ENCODE measurements at places on chromosomes 4 and X. TPM values are rescaled to one million over a fixed set of nuclear protein-coding genes. Genes with fewer than 3 reads are reported as not detected.
A peak's percentile ranks its signal among the peaks of the same experiment; 100 is the strongest.

GRCh38 chrX:137178392-137178791 is 144.6 kb upstream of the GPR101 start:
- no peaks in the 10 kb centered on the region for H3K36me3 ChIP-seq
- H3K27ac ChIP-seq, result no peak overlapping the region
- H3K4me3 ChIP-seq, result no peak overlapping the region
- H3K27me3 ChIP-seq, result no peaks in the 10 kb centered on the region
- no peak for DNase-seq

The GPC3 gene
- 45.5 TPM for total RNA-seq

- H3K4me3 ChIP-seq, result no peak overlapping the region
- no peaks in the 10 kb centered on the region for H3K4me1 ChIP-seq
- no peaks in the 10 kb centered on the region for H3K27me3 ChIP-seq
- H3K27ac ChIP-seq, result no peak overlapping the region
- no peaks in the 10 kb centered on the region for H3K36me3 ChIP-seq
Observed at GRCh38 chrX:72470117-72470516, 102.5 kb downstream of the HDAC8 start.

The MCF2 gene
- under 0.01 TPM for total RNA-seq

- H3K27ac ChIP-seq, result peak overlapping the region; percentile 41
- DNase-seq, result peak; percentile 65
- no peaks in the 10 kb centered on the region for H3K27me3 ChIP-seq
- H3K36me3 ChIP-seq, result no peaks in the 10 kb centered on the region
- H3K4me1 ChIP-seq, result peaks cover 30% of the 10 kb centered on the region
Observed at GRCh38 chrX:154733066-154733425, 17.8 kb downstream of the GAB3 start.

GRCh38 chrX:12309744-12310076 is 171.4 kb downstream of the FRMPD4 start:
- no peaks in the 10 kb centered on the region for H3K4me1 ChIP-seq
- H3K27me3 ChIP-seq, result no peaks in the 10 kb centered on the region
- no peak overlapping the region for H3K27ac ChIP-seq
- no peaks in the 10 kb centered on the region for H3K36me3 ChIP-seq
- no peak overlapping the region for H3K4me3 ChIP-seq

DNA sequence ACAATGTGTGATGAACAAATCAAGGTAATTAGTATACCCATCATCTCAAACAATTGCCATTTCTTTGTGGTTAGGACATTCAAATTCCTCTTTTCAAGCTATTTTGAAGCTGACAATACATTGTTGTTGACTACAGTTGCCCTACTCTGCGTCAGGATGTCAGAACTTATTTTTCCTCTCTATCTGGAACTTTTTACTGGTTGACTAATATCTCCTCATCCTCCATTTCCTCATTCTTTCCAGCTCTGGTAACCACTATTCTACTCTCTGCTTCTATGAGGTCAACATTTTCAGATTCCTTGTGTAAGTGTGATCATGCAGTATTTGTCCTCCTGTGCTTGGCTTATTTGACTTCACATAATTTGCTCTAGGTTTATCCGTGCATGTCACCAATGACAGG is 240.5 kb upstream of the HS3ST1 start:
- no peaks in the 10 kb centered on the region for H3K36me3 ChIP-seq
- no peaks in the 10 kb centered on the region for H3K4me1 ChIP-seq
- no peak for DNase-seq

GRCh38 chrX:131987252-131987651 is 35.9 kb upstream of the STK26 start:
- H3K36me3 ChIP-seq, result no peaks in the 10 kb centered on the region
- no peak overlapping the region for H3K4me3 ChIP-seq
- H3K27ac ChIP-seq, result no peak overlapping the region
- no peak for DNase-seq

DNA sequence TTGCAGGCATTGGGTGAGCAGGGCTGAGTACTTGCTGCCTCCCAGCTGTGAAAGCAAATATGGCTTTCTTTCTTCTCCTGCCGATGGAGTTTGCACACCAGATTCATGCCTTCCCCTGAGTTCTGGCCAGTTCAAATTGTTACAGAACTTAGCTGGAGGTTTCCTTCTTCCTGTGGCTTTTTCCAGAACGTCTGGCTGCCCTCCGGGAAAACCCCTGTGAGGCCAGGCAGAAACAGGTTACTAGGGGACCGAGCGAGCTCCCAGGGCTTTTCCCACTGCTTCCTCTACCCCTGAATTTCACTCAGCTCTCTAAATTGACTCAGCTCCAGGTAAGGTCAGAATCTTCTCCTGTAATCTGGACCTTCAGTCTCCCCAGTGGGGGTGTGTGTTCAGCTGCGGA is 482.4 kb downstream of the C4orf33 start:
- no peak overlapping the region for H3K4me3 ChIP-seq
- H3K36me3 ChIP-seq, result no peaks in the 10 kb centered on the region
- no peaks in the 10 kb centered on the region for H3K27me3 ChIP-seq

- H3K4me1 ChIP-seq, result peaks cover 5% of the 10 kb centered on the region
- no peak overlapping the region for H3K27ac ChIP-seq
- H3K4me3 ChIP-seq, result no peak overlapping the region
- no peaks in the 10 kb centered on the region for H3K27me3 ChIP-seq
Observed at GRCh38 chr4:4672402-4672801, 130.6 kb upstream of the STX18 start.

The PROM1 gene
- total RNA-seq, result 0.17 TPM

- DNase-seq, result no peak
- H3K4me3 ChIP-seq, result no peak overlapping the region
- H3K36me3 ChIP-seq, result no peaks in the 10 kb centered on the region
- H3K4me1 ChIP-seq, result no peaks in the 10 kb centered on the region
Observed at GRCh38 chrX:74249963-74250362, 54.0 kb upstream of the ZCCHC13 start.
